Upper lobe of left lung (tissue), 6 donors: ENCODE measurements at places on chromosomes 2 and 18.

DNA sequence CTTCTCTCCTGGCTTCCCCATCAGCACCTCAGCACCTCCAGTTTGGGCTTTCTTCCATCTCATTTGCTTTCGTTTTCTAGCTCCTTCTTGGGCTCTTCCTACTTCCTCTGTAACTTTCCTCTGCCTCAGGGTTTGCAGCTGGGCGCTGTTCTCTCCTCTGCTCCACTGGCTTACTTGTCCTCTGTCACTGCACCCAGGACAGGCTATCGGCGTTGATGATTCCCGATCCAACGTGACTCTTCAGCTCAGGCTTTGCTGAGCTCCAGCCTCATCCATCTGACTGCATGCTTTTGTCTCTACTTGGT, 362.4 kb downstream of the CYRIA start:
- DNase-seq, result no peak

DNA sequence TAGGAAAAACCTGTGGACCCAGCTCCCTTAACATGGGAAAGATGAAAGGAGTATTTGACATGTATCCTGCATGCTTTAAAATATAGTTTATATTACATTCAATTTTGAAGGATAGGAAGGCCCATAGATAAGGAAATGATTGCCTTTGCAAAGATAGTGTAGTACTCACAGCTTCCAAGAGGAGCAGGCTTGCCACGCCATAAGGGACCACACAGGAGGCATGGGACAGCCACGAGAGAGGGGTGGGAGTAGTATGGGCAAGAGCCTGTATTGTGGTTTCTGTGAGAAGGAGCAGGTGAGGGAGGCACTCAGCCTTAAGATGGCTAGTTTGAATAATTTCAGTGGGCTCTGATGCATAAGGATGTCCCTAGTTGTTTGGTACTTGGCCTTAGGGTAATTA, 740.3 kb downstream of the SATB2 start:
- no peak for DNase-seq

GRCh38 chr2:72602711-72603110, 223.1 kb downstream of the EXOC6B start:
- no peak for DNase-seq

DNA sequence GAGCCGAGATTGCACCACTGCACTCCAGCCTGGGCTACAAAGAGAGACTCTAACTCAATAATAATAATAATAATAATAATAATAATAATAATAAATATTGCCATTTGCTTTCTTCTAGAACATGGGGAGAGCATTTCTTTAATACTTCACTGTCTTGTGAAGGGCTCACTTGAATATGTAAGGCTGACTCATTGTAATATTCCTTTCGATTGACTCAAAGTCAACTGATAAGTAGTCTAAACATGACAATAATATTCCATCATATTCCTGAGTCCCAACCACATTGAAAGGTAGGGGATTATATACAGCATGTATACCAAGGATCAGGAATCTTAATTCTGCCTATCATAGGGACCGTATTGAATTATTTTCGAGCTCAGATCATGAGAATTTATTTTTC, 949.2 kb downstream of the DSC3 start:
- DNase-seq, result no peak

GRCh38 chr18:74499633-74500032, 3.5 kb downstream of the CNDP2 start:
- no peak for DNase-seq

DNA sequence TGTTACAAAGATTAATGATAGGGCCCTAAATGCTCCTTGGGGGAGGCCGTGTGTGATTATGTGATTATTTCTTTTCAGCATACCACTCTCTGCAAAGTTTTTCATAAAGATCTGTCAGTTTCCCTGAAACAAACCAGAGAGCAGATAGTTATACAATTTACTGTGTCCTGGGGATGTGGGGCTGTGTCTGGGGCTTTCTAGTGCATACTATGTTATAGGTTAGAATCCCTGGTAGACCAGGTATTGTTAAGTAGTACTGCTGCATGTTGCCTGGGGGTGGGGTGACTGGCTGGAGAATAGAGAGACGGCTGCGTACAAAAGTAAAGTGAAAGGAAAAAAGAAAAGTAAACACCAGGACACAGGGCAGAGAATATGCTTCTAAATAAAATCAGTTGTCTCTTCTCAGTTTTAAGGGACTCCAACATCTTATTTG, 3.3 kb upstream of the CCBE1 start:
- DNase-seq, result no peak

DNA sequence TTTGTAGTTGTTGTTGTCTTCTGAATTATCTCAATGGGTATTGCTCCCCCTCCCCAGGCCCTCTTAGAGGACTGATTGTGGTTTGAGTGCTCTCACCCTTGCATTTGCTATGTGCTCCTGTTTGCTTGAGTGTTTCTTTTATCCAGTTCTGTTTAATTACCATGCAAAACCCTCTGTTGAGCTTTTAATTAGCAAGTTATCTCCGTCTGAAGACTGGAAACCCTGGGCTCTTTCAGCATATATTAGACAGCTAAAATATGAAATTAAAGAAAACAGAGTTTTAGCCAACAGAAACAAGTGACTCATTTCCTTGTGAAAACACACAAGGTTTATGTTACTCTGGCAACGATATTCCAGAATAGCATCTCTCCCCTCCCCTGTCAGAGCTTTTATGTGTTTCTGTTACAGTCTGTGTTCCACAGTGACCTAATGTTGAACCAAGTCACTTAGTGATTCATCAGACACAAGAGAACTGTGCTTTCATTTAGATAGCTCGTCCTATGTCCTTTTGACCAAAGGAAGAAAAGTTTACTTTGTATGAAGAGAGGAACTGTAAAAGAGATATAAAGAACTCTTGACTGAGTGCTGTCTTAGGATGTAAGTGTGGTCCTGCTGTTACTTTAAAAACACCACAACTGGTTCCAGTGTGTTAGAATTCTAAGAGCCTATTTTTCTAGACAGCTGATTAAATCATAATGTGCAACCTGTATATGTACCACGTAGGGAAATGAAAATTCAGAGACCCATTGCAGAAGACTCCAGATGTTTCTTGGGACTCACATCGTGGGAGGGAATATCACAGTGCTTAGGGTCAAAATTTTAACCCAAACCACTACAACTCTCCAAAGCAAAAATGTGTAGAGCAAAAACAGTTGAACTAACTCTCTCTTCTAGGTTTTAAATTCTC, 172.8 kb upstream of the RBMS1 start:
- no peak for DNase-seq

DNA sequence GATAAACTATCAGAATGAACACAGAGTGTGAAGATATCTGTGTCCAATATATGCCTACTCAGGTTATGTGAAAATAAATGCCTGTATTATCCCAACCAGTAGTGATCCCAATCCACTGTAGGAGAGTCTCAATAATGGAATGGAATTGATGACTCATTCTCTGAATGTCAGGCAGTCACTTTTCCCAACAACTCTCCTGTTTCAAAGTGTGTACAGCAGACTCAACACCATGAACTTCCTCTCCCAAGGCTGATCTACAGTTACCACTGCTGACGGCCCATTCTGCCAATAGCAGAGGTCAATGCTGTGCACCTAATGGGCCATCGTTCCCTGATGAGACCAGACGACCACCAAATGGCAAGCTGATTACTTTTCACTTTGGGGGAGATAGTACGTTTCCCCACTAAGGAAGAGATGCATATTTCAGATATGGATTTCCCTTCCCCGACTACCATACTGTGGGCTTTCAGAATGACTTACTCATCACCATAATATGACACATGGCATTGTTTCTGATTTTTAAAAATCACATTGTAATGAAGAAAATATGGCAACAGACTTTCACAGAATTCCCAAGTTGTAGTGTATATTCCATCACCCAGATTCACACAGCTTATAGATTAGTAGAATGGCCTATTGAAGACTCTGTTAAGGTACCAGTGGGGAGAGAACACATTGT, 601.7 kb upstream of the VRK2 start:
- DNase-seq, result no peak

DNA sequence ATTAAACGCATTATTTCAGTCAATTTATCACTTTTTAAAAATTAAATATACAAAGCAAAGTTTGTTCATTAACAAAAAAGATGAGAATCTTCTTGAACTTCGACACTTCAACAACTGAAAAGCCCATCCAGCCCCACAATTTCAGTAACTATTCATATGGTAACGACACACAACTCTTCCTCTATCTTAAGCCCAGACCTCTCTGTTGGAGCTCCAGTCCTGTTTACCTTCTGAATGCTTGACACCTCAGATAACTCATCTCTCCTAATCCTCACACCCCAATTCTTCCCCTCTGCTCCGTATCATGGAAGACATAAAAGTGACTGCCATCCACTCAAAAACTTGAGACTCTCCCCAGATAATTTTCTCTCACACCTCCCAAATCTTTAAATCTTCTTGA, 12.6 kb downstream of the USP37 start:
- DNase-seq, result no peak

DNA sequence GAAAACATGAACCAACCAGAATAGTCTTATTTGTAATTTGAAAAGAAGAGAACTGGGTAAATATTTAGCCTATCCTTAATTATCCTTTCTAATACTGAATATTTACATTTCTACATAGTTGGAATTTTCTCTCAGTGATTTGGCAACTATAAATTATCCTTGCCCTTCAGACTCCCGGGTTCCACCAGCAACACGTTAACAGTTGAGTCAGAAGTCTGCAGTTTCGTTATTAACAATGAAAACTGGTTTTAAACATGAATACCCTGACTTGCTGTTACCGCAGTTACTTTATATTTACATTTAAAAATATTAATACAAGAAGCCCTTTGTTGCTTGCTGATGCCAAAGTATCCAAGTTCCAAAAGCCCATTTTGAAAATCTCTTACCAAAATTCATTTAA, 673.0 kb downstream of the ARHGAP15 start:
- DNase-seq, result no peak

DNA sequence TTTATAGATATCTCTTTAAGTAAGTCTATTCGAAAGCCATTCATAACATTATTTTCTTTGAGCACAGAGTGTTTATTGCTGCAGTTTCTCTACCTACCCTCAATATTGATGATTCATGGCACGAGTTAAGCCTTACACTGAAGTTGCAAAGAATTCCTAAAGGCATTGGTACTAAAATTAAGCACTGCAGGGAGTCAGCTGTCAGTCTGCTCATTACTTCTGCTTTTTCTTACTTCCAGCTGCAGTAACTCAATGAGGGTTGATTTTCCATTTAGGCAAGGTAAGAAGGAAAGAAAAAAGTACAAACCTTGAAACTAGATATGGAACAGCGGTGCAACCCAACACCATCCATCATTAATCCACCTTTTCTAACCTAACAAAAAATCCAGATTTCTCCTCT, 65.2 kb downstream of the RNF152 start:
- no peak for DNase-seq

- peak; percentile 17 for DNase-seq
These were observed 88.5 kb downstream of the TWIST2 start for GRCh38 chr2:238936162-238937052.

GRCh38 chr18:46466234-46467160, 190.5 kb downstream of the LOXHD1 start:
- no peak for DNase-seq

GRCh38 chr2:28161466-28161865, 231.2 kb upstream of the FOSL2 start:
- no peak for DNase-seq

- DNase-seq, result no peak
These were observed 103.8 kb upstream of the COPS8 start for GRCh38 chr2:236981701-236982485.

DNA sequence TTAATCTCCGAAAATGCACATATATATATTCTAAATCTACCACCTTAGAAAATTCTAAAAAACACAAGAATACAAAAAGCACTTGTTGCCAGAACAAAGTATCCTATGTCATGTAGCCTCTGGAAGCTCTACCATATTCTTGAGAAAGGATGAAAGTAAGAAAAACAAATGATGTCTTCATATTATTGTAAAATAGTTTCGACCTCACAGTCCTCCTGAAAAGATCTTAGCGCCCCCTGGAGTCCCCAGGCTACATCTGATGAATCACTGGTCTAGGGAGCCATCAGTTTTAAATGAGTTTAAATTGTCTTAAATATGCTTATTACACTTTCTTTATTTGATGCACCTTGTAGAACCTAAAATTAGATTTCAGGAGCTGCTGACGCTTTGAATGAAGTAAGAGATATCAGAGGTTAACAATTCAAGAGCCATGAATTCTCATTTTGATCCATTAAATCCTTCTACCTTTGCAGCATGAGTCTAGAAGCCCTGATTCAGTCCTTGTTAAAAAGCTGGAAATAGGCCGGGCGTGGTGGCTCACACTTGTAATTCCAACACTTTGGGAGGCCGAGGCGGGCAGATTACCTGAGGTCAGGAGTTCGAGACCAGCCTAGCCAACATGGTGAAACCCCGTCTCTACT, 138.8 kb downstream of the MCFD2 start:
- no peak for DNase-seq

DNA sequence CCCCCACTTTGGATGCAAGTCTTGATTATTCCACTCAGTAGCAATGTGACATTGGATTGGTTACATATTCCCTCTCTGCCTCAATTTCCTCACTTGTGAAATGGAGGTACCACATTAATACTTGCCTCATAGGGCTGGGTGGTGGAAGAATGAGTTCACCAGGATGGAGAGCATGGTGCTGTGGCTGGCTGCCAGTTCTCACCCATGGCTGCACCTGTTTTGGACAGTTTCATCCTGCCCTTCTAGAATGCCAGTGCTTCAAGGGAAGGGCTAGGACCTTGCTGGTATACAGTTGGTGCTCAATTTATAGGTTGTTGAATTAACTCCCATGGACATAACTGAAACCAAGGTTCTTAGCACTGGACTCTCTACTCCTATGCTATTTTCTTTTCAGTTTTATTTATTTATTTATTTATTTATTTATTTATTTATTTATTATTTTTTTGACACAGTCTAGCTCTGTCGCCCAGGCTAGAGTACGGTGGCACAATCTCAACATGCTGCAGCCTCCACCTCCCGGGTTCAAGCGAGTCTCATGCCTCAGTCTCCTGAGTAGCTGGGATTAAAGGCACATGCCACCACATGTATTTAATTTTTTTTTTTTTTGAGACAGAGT, 5.3 kb upstream of the SH3RF3 start:
- no peak for DNase-seq

GRCh38 chr18:10840743-10841142, 308.6 kb downstream of the PIEZO2 start:
- DNase-seq, result no peak

DNA sequence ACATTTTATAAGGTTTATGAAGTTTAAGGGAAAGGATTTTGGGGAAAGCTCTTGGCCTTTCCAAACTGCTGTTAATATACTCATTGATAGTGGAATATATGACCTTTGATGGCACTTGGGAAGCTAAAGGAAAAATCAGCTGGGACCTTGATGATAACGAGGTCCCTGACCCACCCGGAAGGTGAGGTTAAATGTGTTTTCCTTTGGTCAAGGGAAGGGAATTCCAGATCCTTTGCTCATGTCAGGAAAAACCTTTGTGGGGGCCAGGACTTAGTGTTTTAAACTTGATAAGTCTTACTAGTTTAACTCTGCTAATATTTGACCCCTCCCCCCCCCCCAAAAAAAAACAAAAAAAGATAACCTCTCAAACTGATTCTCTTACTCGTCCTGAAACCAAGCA, 50.7 kb downstream of the CRIM1 start:
- DNase-seq, result no peak

- DNase-seq, result no peak
These were observed 224.2 kb downstream of the NUP35 start for GRCh38 chr2:183348492-183348891.

- DNase-seq, result peak; percentile 29
These were observed 180.4 kb downstream of the MBD5 start for GRCh38 chr2:148201075-148202004.
